Activated CD4-positive, alpha-beta T cell treated with anti-CD3 and anti-CD28 coated beads, Interleukin-2, amount 50 U/mL, for 4 hours (primary cell): ENCODE measurements at places on chromosomes 13 and 19.

DNA sequence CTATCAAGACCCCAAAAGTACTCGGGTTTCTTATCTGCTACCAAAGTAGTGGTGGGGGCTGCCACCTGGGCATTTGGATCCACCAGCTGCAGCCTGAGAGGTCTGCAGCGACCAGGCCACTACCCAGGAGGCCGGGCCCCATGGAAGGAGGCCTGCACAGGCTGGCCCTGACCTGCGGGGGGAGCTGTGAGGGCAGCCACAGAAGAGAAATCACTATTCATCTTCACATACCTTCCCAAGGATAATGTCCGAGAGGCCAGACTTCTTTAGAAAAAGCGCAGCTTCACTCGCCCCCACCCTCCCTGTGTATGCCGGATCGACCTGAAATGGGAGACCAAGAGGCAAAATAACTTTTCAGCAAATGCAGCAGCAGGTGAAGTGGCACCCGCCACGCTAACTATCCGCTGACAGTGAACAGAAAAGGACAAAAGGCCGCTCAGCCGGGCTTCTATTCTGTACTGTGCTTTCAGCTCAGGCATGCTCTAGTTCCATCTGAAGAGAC, 30.1 kb downstream of the EPS15L1 start:
- no peak for DNase-seq

- no peak for DNase-seq
Measured at GRCh38 chr19:35845215-35846037, 6.9 kb downstream of the NPHS1 start.

- DNase-seq = no peak
Measured at GRCh38 chr13:113045251-113046127, 60.1 kb upstream of the F7 start.

GRCh38 chr13:70816853-70817252, 708.6 kb upstream of the KLHL1 start:
- no peak for DNase-seq

DNA sequence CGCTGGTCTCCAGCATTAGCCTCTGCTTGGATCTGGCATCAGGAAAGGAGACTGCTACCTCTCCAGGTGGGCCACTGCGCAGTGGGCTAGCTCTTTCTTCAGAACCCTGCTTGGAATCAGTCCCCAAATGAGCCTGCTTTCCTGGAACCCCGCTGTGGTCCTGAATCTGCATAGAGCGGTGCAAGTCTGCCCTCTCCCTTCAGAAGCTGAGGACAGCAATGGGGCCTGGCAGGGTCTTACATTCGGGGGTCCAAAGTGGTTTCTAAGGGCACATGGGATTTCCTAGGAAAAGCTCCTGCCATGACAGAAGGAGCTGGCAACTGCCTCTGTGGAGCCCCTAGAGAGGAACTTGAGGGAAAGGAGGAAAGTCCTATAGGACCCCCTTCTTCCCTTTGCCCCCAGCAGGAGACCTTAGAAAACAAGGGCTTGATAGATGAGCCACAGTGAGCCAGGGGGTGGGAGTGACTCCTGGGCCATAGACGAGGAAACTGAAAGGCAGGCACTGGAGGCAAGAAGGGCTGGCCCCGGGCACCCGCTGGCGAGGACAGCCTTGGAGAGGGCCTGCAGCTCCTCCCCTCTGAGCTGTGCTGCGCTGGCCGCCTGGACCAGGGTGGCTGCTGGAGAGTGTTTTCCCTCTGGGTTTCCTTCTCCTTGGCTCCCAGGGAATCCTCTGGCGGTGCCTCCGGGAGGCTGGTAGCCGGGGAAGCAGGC, 1.4 kb upstream of the VSTM2B start:
- DNase-seq = no peak

DNA sequence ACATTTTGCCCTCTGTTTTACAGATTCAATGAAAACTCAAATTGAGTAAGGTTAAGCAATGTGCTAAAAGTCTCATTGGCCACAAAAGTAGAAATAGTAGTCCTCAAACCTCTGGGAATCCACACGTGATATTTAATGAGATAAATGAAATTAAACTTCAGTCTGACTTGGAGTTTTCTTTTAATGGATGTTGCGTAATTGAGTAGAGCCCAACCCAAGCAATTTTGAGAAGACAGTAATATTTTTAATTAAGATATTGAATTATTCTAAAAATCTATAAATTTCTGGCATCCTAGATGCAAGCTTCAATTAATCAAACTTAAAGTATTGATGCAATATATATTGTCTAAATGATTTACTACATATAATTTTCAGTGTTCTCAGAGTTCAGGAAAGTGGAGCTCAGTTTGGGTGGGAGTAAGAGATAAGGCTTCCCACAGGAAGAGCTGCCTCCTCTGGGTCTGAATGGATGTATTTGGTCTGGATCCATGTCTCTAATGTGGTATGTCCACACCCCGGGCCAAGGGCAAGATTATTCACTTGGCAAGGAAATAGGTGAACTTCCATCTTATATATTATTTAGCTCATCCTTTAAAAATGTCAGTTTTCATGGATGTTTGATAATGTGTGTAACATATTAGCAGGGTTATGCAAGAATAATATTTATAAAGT, 6.9 kb downstream of the MBNL2 start:
- no peak for DNase-seq

GRCh38 chr19:30884146-30884812, 465.0 kb downstream of the TSHZ3 start:
- no peak for DNase-seq

DNA sequence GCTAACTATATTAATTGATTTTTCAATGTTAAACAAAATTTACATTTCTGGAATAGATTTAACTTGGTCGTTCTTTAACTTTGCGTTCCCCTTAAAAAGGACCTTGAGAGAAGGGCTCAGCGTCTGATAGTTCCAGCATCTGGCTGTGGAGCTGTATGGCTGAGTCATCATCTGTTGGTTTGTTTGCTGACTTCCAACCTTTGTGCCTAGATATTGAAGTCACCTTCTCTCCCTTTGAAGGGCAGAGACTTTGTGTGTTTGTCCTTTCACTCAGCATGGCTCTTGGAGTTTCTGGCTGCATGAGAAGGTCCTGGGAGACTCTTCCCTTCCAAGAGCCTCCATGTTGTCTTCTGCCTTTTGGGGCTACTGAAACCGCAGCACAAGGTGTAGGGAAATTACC, 16.6 kb upstream of the IRS2 start:
- DNase-seq = no peak

- no peak for DNase-seq
Measured at GRCh38 chr13:30991184-30991583, 58.7 kb downstream of the TEX26 start.

GRCh38 chr13:111668451-111668850, 348.0 kb downstream of the TEX29 start:
- no peak for DNase-seq
